ENCODE measurements at places on chromosomes 16 and 17.

DNA sequence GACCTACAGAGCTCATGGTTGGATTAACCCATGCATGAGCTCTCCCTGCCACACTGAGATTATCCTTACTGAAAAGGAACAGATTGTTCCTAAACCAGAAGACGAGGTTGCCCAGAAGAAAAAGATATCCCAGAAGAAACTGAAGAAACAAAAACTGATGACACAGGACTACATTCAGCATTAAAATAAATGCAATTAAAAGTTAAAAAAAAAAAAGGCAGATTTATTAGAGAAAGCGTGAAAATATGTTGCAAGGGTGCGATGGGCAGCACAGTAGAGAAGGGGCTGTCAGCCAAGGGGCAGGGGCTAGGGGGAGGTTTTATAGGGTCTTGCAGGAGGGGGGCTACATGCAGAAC lies 40.2 kb upstream of the BPTF start:
- DNase-seq: no peak

- no peak for DNase-seq
Measured at GRCh38 chr16:24552705-24553246, 13.4 kb downstream of the RBBP6 start.

DNA sequence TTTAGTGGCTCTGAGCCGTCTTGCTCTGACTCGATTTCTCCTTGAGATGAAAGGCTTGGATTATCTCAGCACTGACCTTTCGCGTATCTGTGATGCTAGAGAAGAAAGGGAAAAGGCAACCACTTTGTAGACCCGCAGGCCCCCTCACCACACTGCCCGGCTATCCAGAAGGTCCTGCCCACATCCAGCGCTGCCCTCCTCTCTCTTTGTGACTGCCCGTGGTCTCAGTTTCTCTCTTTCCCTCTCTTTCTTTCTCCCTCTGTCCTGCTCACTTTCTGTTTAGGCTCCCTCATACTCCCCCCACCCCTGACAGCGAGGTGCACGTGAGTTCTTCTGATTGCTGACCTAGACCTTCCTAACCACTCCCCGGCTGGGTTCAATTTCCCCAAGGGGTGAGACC lies 12.8 kb upstream of the TBX21 start:
- DNase-seq: no peak

GRCh38 chr16:19380328-19380727 lies 37.4 kb upstream of the TMC5 start:
- DNase-seq: no peak

DNA sequence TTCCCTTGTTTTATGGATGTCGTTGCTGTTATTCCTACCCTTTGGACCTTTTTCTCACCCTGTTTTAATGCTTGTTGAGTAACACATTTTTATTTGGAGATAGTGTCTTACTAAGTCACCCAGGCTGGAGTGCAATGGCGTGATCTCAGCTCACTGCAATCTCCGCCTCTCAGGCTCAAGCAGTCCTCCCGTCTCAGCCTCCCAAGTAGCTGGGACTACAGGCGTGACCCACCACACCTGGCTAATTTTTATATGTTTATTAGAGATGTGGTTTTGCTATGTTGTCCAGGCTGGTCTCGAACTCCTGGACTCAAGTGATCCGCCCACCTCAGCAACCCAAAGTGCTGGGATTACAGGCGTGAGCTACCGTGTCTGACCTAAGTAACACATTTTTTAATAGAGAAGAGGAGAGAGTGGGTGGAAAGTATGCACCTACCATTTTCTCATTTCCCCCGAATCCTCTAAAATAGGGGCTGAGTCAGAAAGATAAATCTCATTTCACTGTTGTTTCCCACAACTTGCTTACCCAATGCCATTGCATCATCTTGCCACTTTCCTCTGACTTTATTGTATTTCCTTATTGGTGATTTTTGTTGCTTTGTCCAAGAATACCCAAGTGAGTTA lies 7.0 kb downstream of the DHX40 start:
- no peak for DNase-seq

DNA sequence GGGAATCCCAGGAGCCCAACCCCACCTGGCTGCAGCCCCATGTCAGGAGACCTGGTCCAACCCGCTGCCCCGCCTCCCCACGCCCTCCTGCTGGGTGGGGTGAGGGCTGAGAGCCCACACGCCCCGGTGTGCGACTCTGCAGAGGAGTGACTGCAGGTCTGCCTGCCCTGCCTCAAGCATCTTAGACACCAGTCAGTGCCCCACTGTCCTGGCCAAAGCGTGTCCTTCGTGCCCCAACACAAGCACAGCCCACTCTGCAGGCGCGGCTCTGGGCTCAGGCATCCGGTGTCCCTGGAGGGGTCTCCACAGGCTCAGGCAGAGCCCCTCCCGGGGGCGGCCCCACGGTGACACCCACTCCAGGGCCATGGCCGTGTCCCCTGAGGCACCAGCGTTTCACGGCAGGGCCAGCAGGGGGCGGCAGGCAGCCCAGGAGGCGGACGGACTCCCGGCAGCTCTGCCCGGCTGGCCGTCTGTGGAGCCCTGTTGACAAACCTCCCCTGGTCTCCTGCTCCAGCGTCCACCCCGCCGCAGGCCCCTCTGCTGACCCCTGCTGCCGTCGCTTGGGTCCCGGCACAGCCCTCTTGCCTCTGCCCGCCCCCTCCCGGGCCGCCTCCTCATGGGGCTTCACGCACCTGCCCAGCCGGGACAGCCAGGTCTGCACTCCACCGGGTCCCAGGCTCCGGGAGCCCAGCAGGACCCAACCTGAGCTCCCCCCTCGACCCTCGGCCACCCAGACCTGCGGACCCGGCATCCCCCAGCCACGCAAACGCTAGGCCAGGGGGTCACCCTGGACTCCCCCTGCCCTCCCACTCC lies 8.6 kb upstream of the UBE2I start:
- peak; percentile 80 for DNase-seq

- peak; percentile 83 for DNase-seq
Measured at GRCh38 chr17:76385892-76386786, 1.7 kb downstream of the SPHK1 start.

DNA sequence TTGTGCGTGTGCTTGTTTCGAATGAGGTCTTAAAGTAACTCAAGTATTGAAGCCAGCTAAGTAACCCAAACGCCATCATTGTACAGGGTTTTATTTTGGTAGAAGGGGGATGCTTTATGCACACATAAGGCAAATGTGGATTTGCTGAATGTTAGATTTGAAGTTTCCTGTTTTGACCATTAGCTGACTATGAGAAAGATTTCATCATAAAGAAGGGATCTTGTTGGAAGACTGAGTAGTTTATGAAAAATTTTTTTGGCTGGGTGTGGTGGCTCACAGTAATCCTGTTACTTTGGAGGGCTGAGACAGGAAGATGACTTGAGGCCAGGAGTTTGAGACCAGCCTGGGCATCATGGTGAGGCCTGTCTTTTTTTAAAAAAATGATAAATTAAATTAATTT lies 10.0 kb upstream of the ZFP3 start:
- DNase-seq: no peak

DNA sequence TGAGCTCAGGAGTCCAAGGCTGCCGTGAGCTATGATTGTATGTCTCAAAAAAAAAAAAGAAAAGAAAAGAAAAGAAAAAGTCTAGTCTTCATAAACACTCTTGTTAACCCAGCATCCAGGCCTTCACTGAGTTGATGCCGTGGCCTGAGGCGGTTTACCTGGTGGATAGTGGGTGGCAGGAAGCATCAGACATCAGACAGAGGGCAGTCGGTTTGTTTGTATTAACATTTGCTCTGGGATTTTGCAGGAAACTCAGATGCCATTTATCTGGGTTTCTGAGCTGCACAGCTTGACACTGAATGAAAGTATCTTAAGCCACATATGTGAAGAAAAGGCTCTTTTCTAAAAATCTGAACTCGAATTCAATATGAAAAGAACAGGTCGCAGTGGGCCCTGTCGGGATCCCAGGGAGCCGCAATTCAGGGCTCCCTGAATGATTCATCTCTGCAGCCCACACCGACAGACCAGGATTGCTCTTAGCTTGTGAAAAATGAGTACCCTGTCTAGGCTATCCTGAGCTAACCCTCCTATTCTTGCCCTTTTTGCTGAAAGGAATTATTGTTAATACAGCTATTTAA lies 1.1 kb upstream of the DBNDD1 start:
- no peak for DNase-seq

GRCh38 chr17:77531641-77532040 lies 390.9 kb downstream of the SEC14L1 start:
- DNase-seq: no peak

DNA sequence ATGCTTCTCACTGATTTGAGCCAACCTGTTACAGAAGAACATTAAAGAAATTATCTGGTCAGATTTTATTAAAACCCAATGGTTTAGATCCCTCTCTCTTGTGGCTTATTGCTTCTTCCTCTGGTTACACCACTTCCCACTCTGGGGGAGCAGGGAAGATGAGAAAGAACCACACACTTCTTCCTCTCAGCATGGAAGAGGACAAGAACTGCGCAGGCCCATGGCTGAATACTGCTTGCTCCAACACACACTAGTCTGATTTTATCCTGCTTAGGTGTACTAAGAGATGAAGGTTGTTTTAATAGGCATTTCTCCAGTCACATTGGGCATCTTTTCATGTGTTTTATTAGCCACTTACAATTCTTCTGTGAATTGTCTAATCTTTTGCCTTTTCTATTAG lies 27.6 kb downstream of the MAP3K3 start:
- peak; percentile 5 for DNase-seq

DNA sequence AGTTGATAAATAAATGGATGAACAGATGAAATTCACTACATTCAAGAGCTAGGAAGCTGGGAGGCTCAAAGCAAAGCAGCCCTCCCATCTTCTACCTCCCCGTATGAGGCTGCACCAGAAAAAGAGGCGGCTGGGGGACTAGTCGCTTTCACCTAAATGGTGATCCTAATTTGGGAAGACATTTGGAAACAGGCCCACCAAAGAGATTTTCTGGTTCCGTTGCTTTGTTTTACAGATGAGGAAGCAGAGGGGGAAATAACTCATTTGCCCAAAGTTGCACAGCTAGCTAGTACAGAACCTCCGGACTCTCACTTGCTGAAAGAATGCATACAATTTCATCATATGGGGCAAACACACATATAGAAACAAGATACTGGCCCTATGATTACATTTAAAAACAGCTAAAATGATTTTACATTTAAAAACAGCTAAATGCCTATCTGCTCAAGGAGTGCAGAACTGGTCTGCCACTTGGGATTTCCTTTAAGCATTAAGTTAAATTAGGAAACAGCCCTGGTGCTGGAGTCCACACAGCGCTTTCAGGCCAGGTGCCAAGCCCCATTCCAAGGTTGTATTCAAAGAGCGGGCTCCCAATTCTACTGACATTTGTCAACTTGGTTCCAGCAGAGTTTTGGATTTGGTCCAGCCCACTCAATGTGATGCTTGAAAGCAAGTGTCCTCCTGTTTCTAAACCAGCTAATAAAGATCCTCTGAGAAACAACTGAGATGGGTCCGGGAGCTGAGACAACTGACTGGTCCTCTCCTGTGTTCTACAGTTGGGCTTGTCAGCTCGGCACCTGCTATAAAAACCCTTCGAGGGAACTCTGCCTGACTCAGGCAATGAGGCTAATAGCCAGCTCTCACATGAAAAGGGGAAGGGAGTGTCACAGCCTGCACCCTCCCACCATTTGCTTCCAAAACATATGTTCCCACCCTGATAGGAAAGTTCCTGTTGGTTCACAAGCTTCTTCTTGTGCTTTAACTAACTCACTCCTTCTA lies 11.7 kb downstream of the ERN1 start:
- peak; percentile 30 for DNase-seq

GRCh38 chr16:80084614-80085013 lies 456.2 kb upstream of the DYNLRB2 start:
- no peak for DNase-seq

DNA sequence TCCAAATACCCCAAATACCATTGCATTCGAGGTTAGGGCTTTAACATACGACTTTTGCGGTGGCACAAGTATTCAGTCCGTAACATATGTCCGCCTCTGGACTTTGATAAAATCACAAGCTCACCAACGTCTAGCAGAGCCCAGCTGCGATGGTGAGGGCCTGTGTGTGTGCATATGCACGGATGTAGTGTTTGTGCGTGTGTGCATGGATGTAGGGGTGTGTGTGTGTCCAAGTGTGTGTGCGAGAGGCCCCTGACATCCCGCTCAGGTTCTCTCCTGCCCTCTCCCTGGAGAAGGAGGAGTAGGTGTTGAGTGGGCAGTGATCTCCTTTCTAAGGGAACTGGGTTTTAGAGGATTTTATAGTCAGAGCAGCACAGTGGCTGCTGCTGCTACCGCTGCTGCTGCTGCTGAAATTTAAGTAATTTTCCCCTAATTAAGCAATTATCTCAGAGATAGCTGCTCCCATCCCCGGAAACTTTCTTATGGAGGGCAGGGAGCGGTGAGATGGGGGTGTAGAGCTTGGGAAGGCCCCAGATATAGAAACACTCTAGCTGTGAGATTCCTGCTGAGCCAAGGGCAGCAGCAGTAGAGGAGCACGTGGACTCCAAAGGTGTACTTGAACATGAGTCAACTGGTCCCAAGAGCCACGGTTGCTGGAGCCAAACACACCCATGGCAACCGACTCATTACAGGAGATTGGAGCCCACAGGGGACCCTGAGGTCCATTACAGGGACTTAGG lies 121.7 kb upstream of the SDK2 start:
- DNase-seq: no peak

GRCh38 chr17:57928928-57929327 lies 26.3 kb downstream of the CUEDC1 start:
- DNase-seq: no peak

DNA sequence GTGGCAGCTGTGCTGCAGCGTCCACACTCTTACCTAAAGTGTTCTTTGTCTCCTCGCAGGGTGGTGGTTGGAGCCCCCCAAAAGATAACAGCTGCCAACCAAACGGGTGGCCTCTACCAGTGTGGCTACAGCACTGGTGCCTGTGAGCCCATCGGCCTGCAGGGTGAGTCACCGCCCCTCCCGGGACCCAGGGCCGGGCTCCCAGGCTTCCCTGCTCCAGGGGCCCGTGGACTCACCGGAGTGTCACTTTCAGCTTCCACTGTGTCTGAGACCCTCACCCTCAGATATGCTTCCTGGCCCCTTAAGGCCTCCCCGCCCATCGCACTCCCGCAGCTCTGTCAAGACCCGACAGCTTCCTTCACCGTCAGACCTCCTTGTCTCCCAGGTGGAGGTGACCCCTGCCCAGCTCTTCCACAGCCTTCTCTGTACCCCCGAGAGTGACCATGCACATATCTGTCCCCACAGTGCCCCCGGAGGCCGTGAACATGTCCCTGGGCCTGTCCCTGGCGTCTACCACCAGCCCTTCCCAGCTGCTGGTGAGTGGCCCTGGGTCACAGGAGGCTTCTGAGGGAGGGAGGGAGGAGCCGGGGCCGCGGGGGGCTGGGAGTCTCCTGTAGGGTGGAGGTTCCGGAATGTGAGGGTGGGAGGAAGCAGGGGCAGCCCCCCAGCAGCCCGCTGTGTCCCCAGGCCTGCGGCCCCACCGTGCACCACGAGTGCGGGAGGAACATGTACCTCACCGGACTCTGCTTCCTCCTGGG lies 1.8 kb downstream of the ITGAX start:
- DNase-seq: no peak

GRCh38 chr16:20883554-20884239 lies 16.5 kb downstream of the DCUN1D3 start:
- DNase-seq: no peak
